ENCODE measurements at places on chromosomes 4 and X.

- DNase-seq = no peak
Observed at GRCh38 chr4:67723949-67724348, 23.0 kb upstream of the UBA6 start.

DNA sequence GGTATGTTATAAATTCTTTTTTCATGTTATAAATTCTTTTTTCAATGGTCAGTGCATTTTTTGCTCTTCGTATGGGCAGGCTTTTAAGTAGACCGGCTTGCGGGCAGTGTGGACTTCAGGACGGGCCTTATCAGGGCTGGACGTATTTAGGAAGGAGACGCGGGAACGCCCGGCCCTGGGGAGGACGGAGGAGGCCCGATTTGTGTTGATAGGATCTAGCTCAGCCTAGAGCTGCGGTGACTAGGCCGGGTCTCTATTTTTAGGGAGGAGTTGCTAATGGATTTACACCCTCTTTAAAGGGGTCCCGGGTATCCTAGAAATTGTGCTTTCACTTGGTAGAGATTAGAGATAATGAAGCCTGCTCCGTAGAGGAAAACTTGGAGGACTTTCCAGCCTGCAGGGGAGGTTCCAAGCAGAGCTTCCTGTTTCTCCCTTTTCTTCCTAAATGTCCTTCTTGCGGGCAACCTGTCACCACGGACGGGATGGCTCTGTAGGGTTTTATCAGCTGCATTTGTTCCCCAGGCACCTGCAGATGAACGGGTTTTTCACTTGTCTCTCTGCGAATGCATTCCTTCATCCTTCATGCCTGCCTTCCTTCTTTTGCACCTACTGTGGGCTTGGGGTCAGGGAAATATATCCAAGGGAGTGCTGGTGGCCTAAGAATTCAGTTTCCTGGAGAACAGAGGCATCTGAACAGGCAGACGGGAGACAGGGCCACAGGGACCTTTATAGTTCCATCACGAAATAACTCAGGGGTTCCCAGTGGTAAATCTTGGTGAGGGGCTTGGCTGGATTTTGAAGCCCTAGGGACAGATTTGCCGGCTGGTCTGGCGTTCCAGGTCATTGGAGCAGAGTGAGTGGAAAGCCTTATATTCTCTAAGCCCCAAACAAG is 1.4 kb downstream of the CD99 start:
- no peak for DNase-seq

DNA sequence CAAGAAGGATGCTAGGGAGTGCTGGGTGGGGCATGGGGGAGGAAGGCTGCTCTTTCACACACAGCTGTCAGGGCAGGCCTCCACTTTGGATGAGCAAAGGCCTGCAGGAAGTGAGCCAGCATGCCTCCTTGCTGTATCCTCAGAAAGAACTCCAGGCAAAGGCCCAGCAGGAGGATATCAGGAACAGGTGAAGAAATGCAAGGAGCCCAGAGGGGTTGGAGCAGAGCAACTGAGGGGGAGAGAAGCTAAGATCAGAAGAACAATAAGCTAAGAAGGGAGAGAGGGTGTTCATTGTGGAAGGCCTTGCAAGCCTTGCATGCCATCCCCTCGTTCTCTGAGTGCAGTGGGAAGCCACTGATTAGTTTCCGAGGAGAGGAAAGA is 115.1 kb downstream of the CAMK2D start:
- DNase-seq = no peak

DNA sequence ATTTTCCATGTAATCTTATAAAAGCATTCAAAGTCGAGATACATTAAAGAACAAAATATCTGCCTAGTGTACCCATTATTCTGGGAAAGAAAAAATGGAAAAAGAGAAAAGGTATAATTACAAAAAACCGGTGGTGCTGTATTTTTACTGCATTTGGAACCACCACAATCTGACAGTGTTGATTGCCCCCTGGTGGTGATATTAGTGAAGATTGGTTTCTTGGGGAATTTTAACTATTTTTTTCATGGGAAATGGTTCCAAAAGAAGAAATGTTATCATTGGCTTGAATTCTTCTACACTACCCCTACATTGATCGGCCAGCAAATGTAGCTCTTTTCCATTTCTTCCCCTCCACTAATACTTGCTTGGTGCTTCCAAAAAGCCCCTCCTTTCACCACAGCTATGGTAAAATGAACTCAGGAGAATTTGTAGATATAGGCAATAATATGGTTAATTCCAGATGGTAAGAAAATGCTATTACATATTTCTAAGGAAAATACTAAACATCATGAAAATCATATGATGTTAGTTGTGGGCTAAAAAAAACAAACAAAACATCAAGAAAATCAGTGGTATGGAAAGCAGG is 50.0 kb downstream of the COX18 start:
- peak; percentile 13 for DNase-seq

GRCh38 chr4:40682290-40683101 is 52.8 kb upstream of the RBM47 start:
- no peak for DNase-seq

- DNase-seq = no peak
Observed at GRCh38 chr4:147581606-147582350, 35.4 kb upstream of the TMEM184C start.

GRCh38 chrX:23745786-23746185 is 2.7 kb upstream of the ACOT9 start:
- DNase-seq = no peak

GRCh38 chr4:15238720-15239119 is 189.1 kb upstream of the C1QTNF7 start:
- DNase-seq = no peak

GRCh38 chrX:85109235-85109634 is 105.6 kb downstream of the APOOL start:
- DNase-seq = no peak

DNA sequence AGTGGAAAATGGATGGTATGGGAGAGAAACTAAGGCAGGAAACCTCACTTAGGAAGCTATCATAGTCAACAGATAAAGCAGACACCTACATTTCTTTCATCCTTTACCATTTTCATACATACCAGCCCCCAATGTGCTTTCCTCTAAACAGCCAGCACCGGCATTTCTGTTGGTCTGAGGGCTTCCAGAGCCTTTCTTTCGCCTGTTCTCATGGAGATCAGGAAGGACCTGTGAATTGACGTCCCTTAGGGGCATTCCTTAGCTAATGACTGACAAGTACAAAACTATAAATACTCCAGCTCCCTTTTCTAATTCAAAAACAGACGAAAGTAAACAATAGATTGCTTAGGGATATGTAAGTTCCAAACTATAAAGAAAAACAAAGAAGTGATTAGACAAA is 215.5 kb upstream of the CNKSR2 start:
- no peak for DNase-seq

Data from urinary bladder (tissue), 4 donors.